Fibroblast of pulmonary artery (primary cell): ENCODE measurements at places on chromosomes 2 and 18.

- DNase-seq, result peak; percentile 63
These were observed 133.8 kb downstream of the MEMO1 start for GRCh38 chr2:31877008-31877407.

- no peak for DNase-seq
These were observed 502.1 kb upstream of the TMEFF2 start for GRCh38 chr2:192696857-192697256.

GRCh38 chr2:98501876-98502275 lies 57.2 kb downstream of the INPP4A start:
- no peak for DNase-seq

GRCh38 chr2:200786826-200787225 lies 24.9 kb upstream of the BZW1 start:
- peak; percentile 92 for DNase-seq

GRCh38 chr2:237061356-237061755 lies 24.3 kb upstream of the COPS8 start:
- DNase-seq, result no peak
